ENCODE measurements at places on chromosomes 6 and 20.
A peak's percentile ranks its signal among the peaks of the same experiment; 100 is the strongest.

DNA sequence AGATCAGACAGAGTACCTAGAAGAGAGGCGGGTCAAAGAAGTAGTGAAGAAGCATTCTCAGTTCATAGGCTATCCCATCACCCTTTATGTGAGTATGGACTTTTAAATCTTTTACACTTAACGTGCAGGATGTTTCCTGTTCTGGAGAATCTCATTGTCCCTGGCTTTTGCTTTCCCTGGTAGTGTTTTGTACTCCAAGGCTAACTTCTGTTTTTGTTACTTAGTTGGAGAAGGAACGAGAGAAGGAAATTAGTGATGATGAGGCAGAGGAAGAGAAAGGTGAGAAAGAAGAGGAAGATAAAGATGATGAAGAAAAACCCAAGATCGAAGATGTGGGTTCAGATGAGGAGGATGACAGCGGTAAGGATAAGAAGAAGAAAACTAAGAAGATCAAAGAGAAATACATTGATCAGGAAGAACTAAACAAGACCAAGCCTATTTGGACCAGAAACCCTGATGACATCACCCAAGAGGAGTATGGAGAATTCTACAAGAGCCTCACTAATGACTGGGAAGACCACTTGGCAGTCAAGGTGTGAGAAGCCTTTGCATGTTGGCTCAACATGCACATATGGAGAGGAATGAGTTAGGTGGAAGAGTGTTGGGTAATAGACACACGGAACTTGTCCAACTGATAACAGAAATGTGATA lies 3.3 kb downstream of the HSP90AB1 start:
- DNase-seq = no peak

- no peak for DNase-seq
Measured at GRCh38 chr20:25439328-25439727, 31.9 kb downstream of the GINS1 start.

DNA sequence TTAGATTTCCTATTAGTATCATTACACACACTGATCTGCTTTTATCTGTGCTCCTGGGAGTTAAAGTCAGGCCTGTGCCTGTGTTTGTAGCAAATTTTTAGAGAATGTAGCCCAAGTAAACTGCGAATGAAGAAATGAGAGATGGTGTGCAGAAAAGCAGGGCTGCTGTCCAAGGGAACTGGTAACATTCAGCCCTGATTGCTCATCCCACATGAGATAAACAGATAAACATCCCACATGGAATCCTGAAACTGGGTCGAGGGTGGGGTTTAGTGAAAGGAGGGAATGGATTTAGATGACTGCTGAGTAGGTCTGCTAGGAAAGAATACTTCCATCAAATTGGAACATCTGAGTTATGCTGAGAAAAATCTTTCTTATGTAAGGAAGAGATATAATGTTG lies 69.1 kb downstream of the GRIK2 start:
- DNase-seq = no peak

DNA sequence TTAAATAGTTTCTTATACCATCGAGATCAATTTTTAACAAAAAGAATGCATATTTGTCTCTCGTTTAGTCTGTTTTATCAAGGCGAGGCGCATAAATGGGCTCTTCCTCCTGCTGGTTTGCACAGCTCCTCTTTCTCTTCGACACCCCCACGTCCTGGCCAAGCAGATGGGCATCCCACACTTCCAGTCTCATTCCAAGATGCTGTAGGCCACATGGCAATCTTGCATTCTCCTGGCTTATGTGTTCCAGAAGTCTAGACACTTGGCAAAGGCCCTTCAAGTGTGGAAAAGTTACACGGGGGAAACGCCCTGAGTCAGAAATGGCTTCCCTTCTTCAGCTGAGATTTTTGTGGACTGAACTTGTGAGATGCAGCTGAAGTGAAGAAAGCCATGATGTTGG lies 447.1 kb downstream of the QKI start:
- DNase-seq = no peak

GRCh38 chr6:149311766-149312165 lies 5.7 kb upstream of the TAB2 start:
- no peak for DNase-seq

DNA sequence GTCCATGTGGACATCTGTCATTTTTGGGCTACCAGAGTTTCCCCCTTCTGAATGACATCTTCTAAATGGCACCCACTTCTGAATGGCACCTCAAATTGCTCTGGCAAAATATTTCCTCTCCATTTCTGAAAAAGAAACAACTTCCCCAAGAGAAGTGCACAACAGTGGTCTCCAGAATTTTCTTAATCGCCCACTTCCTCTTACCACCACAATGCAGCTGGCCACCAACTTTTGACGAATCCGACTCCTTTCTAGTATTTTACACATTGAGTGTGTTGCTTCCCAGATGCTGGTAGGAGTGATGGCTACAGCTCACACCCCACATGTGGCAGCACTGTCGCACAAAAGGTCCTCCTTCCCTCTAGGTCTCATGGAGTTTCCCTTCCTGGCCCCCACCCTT lies 216.1 kb downstream of the FOXA2 start:
- DNase-seq = no peak

GRCh38 chr6:116087437-116088027 lies 13.1 kb upstream of the NT5DC1 start:
- DNase-seq = peak; percentile 40

DNA sequence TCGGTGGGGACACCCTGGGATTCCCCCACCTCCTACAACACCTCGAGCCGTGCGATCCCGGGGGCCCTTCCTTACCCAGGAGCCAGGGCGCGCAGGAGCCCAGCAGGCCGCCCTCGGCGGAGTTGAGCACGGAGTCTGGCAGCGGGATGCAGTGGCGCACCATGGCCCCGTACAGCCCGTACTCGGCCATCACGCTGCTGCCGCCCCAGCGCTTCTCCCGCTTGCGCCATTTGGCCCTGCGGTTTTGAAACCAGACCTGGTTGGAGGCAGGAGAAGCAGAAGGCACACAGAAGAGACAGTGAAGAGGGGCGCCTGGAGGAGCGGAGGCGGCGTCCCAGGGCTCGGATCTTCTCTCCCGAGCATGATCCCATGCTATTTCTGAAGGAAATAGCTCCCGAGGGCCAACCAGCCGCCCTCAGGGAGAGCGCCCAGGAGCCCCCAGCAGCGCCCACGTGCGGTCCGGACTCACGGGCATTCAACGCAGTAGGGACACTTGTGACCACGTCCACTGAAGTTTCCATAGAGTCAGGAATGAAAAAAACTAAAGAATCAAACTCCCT lies 4.3 kb downstream of the VSX1 start:
- DNase-seq = no peak

GRCh38 chr20:40540166-40540565 lies 148.9 kb downstream of the MAFB start:
- no peak for DNase-seq

- no peak for DNase-seq
Measured at GRCh38 chr6:15547400-15547799, 115.4 kb downstream of the DTNBP1 start.
